Hematopoietic multipotent progenitor cell treated with erythropoietin and hydrocortisone succinate and interleukin-3 and kit ligand, for 15 days (in vitro differentiated cells): ENCODE measurements at places on chromosomes 5 and 9.
A peak's percentile ranks its signal among the peaks of the same experiment; 100 is the strongest.

DNA sequence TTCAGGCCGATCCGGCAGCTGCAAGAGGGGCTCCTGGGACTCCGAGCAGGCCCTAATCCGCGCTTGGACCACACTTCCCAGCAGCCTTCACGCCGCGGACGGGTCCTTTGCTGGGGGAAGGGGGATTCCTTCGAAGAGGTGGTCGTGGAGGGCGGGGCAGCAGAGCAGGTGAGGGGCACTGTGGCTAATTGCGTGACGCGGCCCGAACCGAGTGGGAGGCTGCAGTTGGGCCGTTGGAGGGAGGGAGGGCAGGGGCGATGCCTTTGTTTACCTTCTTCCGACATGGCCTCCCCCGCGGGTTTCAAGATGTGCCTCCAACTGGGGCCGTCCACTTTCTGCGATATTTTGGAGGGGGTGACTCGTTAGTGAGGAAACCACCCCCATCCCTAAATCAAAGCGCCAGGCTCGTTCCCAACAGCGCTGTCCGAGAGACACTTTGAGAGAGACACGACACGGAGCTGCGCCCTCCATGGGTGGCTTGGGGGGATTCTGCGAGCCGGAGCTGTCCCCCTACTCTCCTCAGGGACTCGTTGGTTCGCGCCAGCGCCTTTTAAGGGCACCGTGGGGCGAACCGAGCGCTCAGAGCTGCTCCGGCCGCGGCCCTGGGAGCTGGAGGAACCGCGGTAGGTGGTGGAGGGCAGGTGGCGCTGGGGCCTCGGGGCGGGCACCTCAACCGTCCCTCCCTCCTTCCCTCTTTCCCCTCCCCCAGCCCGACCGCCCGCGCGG, at the start of gene FAM53C:
Gene FAM53C, plus strand, starts transcription at position 582 of the 726 bp plus-strand sequence. CDS start 3,070 bp downstream, outside the sequence.
- DNase-seq, result peak; percentile 94

GRCh38 chr9:11779971-11780370, 913.2 kb upstream of the TYRP1 start:
- DNase-seq, result no peak

GRCh38 chr9:106321394-106322180, 541.4 kb upstream of the ZNF462 start:
- no peak for DNase-seq

DNA sequence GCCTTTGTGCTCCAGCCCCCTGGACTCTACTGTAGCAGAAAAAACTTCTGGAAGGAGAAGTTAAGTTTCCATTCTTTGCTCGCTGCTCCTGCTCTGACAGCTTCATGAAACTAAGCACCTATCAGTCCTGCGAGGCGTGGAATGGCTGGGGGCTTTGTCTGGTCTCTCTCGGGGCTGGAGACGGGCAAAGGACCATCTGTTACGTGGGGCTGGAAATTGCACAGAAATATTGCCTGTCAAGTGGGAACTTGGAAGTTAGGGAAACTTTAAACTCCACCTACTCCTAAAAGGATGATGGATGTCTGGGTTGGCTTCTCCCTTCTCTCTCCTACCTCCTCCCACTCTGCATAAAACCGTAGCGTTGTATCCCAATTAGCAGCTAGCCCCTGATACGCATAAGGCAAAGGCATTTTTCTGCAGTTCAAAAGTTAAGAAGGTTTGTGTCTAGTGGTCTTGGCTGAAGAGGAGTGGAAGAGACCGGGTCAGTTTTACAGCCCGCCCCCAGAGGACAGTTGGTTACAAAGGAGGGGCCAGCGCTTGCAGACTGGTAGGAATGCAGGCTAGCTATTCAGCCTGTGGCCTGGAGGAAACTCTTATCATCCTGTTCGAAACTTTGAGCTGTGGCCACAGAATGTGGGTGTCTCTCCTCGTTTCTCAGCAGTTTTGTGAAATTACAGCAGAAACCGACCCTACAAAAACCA, 1.3 kb downstream of the FBXL7 start:
- no peak for DNase-seq

DNA sequence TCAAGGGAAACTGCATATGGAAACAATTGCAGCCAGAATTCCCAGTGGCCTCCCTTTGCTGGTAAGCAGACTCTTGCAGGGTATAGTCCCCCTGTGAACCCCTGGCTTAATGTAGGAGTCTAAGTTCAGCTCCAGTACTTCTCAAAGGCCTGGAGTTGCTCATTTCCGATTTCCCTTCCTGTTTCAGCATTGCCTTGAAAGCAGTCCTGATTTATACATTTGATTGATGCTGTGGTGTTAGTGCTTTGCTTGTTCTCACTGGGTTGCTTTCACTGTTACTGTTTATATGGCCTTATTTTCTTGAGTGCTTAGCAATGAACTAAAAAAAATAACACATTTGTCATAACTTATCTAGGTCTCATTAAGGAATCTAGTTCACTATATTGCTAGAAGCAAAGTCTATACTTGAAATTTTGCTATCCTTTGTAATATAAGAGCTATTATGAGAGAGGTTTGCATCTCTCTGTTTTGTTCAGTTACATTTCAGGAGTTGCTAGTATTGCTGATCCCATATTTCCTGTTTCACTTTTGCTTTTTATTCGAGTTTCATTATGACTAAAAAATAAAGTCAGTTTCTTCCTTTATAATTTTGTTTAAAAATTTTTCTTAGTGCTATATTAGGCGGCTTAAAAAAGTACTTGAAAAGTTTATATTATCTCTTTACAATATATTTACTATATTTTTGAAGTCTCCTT, 122.4 kb upstream of the NMUR2 start:
- no peak for DNase-seq

DNA sequence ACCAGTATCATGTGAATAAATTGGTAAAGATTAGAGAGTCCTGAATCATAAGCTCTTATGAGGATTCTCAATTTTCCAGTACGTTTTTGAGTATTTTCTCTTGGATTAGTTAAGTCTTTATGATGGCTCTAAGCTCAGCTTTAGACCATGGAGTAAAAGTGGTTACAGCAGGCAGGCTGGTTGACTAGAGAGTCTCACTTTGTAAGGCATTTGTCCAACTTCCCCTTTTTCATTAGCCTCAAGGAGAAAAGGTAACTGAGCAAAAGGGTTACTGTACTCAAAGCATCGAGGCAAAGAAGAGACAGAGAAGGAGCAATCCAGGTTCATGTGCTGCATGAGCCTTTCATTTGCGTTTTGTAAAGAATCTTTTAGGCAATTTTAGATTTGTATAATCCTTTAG, 8.5 kb downstream of the NOP16 start:
- no peak for DNase-seq

- no peak for DNase-seq
Observed at GRCh38 chr5:171317230-171317629, 8.2 kb downstream of the TLX3 start.

GRCh38 chr9:137479892-137480685, 21.0 kb upstream of the NSMF start:
- DNase-seq, result no peak

DNA sequence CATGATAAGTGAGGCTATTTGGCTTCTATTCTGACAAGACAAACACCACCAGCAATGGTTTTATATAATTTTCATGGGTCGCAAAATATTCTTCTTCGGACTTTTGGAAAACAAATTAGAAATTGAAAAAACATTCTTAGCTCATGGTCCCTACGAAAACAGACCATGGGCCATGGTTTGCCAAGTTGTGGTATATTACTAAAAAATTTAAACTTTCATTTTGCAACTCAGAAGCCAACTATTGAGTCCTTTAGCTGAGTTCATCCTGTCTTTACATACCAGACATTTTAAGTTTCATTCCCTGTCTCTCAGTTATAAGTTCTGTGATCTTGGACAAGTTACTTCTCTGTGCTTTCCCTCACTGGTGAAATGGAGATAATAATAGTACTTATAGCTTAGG, 198.1 kb downstream of the CSNK1G3 start:
- DNase-seq, result no peak

- no peak for DNase-seq
Observed at GRCh38 chr5:14829396-14829795, 42.2 kb downstream of the ANKH start.
